ENCODE measurements at places on chromosomes 2 and 18.

DNA sequence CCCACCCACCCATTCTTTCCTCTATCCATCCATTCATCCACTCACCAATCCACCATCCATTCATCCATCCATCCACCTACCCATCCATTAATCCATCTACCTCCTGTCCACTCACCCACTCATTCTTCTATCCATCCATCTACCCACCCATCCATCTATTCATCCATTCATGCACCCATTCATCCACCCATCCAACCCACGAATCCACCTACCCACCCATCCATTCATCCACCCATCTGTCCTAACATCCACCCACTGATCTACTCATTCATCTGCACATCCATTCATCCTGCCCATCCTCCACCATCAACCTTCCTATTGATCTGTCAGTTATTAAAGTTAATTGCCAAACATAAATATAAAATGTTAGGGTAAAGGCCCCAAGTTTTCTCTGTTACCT is 25.6 kb downstream of the LDLRAD4 start:
- no peak for DNase-seq

DNA sequence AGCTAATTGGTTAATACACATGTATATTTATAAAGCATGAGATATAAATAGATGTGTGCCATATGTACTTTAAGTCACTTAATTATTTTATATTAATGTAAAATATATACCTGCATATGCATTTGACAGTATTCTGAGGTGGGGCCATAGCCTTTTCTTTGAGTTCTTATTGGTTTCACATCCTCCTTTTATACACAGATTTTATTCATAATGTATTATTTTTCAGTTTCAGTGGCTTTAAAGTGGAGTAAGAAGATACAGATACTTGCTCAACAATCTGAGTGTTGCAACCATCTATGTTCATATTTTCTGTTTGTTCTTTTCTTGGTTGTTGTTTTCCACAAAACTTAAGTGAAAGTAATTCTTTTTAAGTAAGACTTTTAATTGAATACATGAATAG is 436.5 kb downstream of the RND3 start:
- DNase-seq: no peak

DNA sequence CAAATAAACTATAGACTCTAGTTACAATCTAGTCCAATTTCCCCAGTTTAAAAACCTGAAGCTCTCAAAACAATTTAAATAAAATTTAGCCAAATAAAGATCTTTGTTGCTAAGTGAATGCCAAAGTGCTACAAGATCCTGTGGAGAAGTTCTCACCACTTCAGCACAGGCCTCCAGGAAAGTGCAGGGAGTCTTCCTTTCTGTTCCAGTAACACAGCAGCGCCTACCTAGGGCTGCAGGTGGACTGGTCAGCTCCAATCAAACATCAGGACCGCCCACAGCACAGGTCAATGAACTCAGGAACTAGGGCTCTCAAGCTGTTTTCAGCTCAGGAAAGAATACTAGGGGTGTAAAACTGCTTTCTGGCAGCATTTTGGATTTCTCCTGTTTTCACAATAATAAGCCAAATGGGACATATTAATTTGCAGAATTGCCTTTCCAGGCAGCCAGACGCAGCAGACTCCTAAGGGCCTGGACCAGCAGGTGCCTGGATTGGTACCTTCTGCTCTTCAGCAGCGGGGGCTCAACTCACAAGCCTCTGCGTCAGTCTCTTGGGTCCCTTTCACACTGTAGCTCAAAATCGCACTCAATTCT is 1.5 kb downstream of the FAM110C start:
- no peak for DNase-seq

GRCh38 chr2:68857202-68857845 is 13.9 kb downstream of the BMP10 start:
- no peak for DNase-seq

GRCh38 chr2:73886357-73886756 is 6.5 kb upstream of the ACTG2 start:
- peak; percentile 77 for DNase-seq

DNA sequence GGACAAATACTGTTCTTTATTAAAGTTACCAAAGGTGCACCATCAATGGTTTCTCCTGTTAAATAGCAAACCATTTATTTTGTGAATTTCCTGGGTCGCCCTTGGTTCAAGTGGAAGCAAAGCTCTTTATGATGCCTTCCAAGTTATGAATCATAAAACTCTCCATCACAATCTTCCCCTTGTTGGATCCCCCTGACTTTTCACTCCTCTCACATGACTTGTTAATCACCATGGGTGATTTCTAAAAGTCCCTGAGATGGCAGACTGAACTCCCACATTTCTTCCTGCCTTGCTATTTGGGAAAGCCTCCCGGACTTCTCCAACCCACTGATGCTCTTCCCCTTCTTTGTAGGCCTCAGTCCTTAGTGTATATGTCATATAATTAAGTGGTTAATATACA is 176.0 kb downstream of the THADA start:
- DNase-seq: no peak

DNA sequence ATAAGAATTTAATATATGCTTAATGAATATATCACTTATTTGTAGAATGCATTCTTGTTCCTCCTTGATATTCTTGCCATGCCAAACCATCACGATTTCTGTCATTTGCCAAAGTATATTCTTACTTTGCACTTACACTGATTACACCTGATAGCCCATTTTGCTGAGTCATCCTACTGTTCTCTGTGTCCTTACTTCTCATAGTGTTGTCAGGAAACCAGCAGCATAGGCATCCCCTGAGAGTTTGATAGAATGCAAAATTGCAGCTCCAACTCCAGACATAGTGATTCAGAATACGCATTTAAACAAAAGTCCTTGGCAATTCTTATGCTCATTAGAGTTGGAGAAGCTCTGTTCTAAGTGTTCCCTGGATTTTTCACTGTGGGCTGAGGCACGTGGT is 687.1 kb downstream of the DPP10 start:
- DNase-seq: no peak

- DNase-seq: no peak
Observed at GRCh38 chr2:178109813-178110212, 2.4 kb upstream of the RBM45 start.

- DNase-seq: no peak
Observed at GRCh38 chr2:226213717-226214116, 585.9 kb downstream of the IRS1 start.

- no peak for DNase-seq
Observed at GRCh38 chr18:14026199-14026598, 106.0 kb downstream of the ZNF519 start.

DNA sequence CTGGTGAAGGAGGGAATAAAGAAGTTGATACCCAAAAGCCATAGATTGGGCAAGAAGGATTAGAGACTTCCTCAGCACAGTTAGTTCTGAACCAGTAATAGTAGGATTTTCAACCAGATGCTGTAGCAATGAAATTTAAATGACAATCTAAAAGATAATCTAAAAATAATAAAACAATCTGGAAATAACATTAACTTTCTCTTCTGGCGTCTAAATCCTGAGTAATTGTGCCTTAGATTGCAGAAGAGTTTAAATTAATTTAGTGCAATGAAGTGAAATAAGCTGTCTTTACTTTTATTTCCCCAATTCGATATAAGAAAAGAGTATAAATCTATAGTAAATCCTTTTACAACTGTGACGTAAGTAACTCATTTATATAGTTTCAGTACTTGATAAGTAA is 186.8 kb upstream of the DOK6 start:
- no peak for DNase-seq

GRCh38 chr2:144583741-144584453 is 64.0 kb upstream of the ZEB2 start:
- peak; percentile 6 for DNase-seq

DNA sequence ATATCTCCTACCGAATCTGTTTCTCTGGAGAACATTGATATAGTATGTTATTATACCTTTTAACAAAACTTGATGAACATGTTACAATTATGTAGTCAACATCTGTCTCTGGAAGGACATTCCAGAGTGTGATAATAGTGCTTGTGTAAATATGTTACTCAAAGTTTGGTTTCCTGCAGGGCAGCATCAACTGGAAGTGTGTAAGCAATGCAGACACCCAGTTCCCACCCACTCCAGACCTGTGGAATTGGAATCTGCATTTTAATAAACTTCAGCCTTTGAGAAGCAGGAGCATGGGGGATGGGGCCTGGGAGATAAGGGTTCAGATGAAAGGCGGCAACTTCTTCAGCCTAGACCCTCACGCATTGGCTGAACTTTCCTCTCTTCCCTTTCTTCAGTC is 398.9 kb downstream of the RND3 start:
- no peak for DNase-seq

- no peak for DNase-seq
Observed at GRCh38 chr2:65392609-65393008, 39.8 kb downstream of the SPRED2 start.

DNA sequence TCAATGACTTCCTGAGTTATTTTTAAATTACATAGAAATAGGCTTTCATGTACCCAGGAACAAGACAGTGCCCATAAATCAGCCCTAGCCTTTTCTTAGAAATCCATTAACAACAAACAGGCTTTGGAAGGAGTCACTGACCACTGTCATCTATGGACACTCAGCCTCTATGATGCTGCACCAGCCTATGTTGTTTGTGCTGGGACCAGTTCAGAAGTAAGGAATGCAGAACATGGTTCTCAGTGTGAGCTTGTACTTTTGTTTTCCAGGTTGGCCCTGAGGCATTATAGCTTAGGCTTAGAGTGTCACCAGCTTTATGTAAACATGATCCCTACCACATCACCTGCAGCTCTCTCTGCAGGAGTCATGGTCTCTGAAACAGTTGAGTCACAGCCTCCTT is 335.7 kb upstream of the CDH7 start:
- DNase-seq: no peak

DNA sequence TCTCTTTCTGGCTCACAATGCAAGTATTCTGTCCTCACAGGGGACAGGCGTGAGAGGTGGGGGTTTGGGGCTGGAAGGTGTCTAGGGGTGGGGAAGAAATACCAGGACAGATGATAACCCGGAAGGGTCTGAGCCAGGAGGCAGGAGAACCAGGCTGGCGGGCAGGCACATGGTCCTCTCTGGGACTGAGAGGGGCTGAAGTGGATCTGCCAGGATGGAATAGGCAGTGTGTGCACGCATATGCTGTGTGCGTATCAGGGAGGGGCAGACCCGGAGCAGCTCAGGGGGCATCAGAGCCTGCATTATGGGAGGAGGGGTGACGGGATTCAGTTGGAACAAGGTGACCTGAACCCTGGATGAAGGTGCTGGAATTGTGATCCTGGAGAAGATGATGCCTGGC is 157.3 kb downstream of the DYSF start:
- DNase-seq: no peak

- no peak for DNase-seq
Observed at GRCh38 chr2:74076074-74076470, 71.6 kb downstream of the BOLA3 start.

- DNase-seq: no peak
Observed at GRCh38 chr18:36593641-36594040, 235.2 kb downstream of the TPGS2 start.

- DNase-seq: peak; percentile 31
Observed at GRCh38 chr2:4674007-4674406, 970.6 kb downstream of the DCDC2C start.

- no peak for DNase-seq
Observed at GRCh38 chr18:74546751-74547530, 12.6 kb downstream of the CNDP1 start.

DNA sequence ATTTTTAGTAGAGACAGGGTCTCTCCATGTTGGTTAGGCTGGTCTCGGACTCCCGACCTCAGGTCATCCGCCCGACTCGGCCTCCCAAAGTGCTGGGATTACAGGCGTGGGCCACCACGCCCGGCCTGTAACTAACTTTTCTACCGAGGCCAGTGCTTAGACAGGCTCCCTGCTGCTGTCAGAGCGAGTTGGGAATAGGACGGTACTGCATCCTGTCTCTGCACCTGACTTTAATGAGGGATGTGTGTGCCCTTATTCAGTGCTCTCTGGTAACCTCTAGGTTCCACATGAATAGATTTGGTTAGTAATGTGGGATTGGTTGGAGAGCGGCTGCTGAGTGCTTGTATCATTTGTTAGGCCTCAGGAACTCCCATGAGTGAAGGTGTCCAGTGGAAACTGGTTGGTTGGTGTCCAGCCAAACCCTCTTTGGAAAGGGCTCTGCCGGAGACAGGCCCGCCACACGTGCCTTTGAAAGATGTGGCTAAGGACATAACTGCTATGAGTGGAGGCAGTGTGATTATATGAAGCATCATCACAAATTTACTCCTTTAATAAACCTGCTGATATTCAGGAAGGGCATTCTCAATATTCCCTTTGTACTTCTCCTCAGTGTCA is 36.6 kb downstream of the MYOM1 start:
- DNase-seq: no peak

GRCh38 chr2:234690569-234691213 is 193.8 kb upstream of the ARL4C start:
- DNase-seq: no peak

DNA sequence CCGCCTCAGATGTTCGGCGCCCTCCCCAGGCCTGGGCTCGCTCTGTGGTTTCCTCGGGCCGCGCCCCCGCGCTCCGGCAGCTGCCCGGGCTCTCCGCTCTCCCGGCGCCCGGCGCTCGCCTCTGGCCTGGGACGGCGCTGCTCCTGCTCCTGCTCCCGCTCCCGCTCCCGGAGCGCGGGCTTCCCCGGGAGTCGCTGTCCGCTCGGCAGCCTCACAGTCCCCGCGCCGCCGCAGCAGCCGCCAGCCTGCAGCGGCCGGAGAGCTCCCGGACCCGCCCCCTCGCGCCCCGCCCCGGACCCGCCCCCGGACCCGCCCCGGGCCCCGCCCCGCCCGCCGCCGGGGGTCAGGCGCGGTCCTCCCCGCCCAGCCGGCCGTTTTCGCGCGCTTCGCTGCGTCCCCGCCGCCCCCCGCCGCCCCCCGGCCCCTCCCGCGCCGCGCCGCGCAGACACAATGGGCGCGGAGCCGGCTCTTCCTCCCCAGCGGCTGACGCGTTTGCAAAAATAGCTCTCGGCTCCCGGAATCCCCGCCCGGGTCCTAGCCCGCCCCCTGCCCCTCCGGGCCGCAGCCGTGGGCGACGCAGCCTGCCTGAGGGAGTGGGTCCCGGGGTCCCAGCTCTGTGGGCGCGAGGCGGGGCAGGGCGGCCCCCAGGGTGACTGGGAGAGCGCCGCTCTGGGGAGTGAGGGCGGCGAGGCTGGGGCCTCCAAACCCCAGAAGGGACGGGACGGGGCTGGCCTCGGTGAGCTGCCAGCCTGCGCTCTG is at the start of gene ARL4C:
ARL4C (minus strand) TSS at position 247 of the 759 bp plus-strand sequence. CDS start 495 bp downstream, outside the sequence.
- DNase-seq: peak; percentile 49
